ENCODE measurements at places on chromosomes 7 and 10.

DNA sequence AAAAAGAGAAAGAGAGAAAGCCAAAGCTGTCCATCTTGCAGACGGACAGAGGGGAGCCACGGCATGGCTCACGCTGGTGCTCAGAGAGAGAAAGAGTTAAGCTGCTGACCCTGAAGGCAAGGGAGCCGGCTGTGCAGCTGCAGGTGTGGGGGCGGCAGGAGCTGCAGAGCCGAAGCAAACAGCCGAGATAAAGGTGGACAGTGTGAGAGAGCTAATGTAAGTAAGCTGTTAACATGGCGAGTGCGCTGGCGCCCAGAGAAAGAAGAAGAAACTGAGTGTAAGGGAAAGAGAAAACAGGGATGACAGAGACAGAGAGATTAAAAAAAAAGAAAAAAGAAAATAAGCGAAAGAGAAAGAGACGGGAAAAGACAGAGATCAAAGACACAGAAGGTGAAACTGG is 18.2 kb downstream of the COL17A1 start:
- no peak for DNase-seq

DNA sequence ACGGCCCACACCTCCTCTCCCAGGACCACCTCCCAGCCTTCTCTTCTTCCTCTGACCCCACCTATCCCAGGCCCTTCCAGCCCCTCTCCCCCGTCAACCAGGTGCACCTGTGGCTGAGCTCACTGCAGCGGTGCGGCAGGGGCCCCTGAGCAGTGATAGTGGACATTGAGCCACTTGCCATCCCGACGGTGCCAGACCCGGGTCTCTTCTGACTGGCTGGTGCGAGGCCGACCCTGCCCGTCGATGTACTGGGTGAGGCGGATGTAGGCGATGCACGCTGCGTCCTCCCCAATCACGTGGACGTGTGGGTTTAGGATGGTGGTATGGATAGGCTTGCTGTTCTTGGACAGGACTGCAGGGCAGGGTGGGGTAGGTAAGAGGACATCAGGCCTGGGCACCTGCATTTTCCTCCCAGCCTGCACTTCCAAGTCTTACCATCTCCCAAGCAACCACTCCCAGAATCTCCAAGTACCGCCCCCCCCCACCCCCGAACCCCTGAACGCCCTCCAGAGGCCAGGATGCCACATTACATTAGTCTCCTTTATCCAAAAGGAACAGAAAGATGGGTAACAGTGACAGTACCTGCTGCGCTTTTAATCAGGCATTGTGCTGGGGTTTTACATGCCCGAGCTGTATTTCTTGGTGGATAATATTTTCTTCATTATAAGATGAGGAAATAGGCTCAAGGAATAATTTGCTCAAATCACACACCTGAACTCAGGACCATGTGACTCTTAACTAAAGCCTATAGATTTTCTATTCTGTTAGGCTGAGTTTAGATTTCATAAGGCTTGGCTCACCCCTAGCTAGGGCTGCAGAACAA is 3.7 kb upstream of the NDST2 start:
- no peak for DNase-seq

DNA sequence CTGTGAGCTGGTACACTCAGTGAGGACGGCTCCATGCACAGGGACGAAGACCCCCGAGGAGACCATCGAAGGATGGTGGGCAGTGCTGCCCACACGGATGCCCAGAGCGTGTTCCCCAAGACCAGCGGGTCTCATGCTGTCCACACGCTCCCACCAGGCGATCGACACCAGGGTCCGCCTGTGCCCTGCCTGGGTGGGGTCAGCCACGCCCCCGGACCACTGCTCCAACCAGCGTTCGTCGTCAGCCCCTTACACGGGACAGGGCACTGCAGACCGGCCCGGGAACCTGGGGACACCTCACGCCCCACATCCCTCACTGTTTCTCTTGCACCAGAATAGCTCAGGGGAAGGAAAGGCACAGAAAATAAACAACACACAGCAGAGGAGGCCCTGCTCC is 223.5 kb downstream of the DNAJB6 start:
- DNase-seq: no peak

- DNase-seq: no peak
These were observed 991 bp downstream of the ZNF239 start for GRCh38 chr10:43573250-43574000.

- DNase-seq: no peak
These were observed 17.4 kb upstream of the SPOCK2 start for GRCh38 chr10:72105710-72106109.

GRCh38 chr10:80196950-80197315 is 8.4 kb downstream of the ANXA11 start:
- DNase-seq: no peak

- DNase-seq: no peak
These were observed 240.1 kb downstream of the ELMO1 start for GRCh38 chr7:37208528-37208927.

DNA sequence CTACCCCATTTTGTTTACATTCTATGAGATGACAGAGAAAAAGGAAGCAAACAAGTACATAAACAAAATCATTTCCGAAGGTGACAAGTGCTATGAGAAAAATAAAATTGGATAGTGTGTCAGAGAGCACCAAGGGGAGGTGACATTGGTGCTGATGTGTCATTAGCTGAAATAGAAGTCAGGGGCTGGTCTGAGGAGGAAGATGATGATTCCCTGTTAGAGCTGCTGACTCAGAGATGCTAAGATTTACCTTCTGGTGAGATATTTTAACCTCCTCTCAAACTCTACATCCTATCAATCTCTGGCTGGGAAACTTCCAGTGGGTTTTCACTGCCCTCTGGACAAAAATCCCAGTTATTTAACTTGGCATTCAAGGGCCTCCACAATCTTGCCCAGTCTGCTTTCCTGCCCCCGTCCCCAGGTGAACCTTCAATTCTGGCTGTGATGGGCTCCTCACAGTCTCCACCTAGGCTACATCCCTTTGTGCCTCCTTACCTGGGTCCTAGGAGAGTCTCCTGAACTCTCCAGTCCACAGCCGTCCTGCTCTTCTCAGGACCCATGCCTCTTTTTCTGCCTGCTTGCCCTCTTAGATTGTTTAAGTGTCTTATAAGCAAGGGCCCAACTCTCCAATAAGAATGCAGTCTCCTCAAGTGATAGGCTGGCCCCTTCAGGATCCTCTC is 26.6 kb downstream of the DUSP5 start:
- DNase-seq: no peak

DNA sequence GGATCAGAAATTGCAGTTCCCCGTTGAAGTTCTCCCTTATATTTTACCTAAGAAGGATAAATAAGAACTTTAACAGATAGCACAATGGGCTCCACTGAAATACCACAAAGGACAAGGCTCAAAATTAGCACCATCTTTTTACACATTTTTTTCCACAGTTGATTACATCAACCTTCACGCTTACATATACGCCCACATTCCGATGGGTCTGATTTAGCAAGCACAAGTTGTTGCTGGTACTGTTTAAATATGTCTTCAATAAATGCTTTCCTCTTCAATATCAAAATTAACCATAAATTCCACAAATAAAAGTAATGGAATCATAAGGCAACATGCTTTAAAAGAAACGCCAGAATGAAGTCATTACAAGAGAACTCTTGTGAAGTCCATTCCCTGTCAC is 79.5 kb downstream of the NEBL start:
- no peak for DNase-seq

DNA sequence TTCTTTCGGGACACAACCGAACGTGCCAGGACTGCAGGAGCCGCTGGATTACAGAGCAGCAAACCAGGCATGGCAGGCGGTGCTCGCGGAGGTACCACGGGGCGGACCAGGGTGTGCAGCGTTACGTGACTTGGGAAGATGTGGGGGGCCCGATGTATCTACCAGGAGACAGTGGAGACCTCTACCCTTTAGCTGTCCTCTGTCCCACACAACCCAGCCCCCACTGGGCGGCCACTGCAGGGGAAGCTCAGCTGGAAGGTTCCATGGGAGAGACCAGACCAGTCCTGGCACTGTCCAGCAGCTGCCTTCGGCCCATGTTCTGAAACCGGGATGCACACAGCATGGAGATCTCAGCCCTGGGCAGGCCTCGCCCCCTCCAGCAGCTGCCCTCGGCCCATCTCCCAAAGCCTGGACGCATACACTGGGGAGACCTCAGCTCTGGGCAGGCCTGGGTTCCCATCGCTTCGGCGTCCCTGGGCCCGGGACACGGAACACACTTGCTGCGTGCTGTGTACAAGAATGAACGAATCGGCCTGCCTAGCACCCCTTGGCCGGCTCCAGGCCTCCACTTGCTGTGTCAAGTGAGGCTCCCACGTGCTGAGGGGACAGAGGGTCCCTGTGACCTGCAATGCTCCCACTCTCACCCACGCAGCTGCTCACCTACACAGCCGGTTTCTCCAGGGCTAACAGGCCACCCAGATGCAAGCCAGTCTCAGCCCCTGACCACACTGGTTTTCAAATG is 177.4 kb downstream of the ELFN1 start:
- no peak for DNase-seq

DNA sequence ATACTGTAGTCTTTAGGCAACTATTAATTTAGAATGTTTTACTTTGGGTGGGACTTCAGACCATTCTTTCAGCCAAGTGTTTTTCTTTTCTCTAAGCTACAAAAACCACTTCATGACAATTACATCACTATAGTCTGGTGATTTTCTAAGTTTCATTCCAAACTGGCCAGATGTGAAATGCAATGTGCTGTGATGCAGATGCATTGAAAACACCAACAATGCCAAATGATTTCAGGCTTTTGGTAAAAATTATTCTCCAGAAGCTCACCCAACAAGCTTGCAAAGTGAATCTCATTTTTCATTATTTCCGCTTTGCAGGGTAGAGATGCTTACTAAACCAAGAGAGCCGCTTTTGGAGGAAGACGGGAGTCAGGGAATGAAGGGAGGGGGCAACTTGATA is 118.4 kb upstream of the ANK3 start:
- no peak for DNase-seq

DNA sequence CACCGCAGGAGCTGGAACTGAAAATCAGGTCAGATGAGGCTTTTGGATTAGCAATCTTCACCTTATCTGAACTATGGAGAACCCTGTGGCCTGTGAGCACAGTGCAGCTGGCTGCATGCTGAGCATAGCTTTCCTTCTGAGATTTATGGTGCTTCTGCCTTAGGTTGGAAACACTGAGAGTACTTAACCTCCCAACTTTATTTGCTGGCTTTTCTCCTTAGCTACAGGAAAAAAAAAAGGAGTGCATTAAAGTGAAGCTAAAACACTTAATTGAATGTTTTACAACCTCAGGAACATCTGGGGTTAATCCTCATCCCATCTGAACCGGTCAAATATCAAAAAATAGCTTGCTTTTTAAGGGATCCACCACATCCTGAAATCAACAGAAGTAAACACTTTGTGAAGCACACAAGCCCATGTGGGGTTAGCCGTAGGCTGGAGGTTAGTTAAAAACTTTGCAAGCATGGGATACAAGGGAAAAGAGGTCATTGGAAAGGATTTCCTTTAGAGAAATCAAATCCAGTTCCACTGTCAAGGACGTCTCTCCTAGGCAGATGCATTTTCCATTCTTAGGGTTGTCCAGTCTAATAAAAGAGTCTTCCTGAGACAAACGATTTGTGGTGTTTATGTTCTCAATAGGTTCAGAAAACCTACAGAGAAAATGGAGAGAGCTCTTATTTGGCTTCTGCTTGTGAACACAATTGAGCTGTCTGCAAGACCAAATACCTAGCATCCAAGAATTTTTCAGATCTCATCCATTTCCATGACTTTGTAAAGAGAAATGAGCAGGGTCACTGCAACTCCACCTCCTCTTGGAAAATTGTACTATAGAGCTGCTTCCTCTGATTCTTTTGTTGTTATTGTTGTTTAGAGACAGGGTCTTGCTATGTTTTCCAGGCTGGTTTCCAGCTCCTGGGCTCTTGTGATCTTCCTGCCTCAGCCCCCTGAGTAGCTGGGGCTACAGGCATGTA is 470.4 kb upstream of the IGFBP3 start:
- no peak for DNase-seq

DNA sequence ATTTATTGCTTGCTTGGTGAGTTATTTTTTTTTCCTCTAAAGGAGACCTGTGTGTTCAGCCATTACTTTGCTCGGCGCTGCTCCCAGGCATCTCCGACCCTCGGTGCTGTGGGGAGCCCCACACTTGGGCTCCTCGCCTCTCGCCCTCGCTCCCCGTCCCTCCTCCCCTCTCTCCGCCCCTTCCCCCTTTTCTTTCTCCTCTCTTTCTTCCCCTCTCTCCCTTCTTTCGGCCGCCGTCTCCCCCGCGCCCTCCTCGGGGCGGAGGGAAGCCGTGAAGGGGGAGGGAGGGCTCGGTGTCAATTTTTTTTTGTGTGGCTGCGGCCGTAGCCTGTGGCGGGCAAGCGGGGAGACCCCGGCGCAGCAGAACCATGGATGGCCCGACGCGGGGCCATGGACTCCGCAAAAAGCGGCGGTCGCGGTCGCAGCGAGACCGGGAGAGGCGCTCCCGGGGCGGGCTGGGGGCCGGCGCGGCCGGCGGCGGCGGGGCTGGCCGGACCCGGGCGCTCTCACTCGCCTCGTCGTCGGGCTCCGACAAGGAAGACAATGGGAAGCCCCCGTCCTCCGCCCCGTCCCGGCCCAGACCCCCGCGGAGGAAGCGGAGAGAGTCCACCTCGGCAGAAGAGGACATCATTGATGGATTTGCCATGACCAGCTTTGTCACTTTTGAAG is 1.1 kb downstream of the AUTS2 start:
- DNase-seq: no peak

DNA sequence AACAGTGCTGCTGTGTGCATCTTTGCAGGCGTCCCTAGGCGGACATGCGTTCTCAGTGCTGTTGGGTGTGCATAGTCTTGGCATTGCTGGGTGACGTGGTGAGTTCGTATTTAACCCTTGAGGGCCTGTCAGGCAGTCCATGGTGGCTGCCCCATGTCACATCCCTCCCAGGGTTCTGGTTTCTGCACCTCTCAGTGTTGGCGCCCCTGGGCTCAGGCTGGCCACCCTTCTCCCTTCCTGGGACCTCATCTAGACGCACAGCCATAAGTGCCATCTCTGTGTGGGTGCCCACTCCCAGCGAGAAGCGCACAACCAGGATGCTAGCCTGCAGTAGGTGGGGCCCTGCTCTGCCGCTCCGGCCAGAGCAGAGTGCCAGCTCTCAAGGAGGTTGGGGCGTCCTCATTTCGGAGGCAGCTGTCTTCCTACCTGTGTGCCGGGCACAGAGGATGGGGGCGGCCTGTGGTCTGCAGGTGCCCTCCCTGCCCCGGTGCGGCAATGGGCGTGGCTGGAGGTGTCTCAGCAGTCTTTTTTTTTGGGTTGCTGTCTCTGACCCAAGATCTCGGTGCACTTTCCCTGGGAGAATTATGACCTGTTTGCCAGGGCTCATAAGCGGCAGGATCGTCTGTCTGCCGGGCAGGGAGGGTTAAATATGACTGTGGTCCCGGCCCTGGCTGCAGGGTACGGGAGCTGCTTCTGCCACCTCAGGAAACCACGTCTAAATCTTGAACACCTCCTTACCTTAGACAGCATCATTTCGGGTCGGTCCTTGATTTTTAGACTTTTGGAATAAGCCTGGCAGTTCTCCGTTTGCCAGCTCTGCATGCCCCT is 6.5 kb downstream of the INPP5A start:
- DNase-seq: no peak

DNA sequence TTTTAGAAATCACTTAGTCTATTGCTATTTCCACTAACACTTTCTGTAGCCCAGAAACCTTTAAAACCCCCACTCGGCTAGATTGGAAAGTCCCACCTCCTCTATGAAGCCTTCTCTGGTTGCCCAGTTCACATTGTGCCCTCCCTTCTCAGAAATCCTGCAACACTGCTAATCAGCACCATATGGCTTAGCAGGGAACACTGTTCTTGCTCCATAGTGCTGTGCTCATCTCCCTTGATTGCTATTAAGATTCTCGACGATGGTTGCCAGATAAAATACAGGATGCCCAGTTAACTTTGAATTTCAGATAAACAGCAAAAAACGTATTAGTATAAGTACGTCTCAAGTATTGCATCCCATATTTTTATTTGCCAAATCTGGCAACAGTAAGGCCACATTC is 40.1 kb upstream of the XPNPEP1 start:
- no peak for DNase-seq

Data from activated CD4-positive, CD25-positive, alpha-beta regulatory T cell treated with anti-CD3 and anti-CD28 coated beads, Interleukin-2, amount 50 U/mL, for 16 hours (primary cell).